ENCODE measurements at places on chromosomes 7 and 10.

- no peak for DNase-seq
These were observed 8.2 kb upstream of the RBP3 start for GRCh38 chr10:47339759-47340607.

DNA sequence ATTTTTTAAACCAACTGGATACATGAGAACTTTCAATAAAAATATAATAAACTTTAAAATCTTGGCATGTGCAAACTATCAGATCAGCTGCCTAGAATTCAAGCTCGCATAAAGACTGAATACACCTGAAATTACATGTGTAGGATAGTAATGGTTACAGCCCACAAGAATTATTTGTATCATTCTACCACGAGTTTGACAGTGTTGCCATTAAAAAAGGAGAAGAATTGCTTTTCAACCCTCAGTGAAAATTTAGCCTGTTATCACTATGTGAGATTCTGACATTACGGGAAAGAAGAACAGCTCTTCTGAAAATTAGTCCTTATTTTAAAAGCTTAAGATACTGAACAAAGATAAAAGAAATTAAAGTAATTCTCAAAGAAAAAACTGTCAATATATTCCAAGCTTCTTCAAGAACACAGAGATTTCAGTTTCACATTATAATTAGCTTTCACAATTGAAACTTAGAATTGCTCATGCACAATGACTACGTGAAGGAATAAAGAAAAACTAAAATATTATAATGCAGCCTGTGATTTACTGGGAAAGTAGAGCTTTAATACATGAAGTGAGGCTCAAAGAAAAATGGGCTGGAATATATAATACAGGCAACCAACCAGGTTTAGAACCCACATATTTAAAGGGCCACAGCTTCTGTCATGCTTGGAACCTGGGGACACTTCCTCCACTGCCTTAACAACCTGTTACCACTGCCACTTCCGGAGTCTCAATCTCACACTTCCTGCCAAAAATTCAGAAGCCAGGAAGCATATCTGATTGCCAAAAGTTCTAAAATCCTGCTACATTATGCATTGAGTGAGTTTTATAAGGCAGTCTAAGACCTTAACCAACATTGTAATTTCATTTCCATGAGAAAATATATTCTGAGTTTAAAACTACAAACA, 23.2 kb downstream of the TPK1 start:
- DNase-seq, result no peak

DNA sequence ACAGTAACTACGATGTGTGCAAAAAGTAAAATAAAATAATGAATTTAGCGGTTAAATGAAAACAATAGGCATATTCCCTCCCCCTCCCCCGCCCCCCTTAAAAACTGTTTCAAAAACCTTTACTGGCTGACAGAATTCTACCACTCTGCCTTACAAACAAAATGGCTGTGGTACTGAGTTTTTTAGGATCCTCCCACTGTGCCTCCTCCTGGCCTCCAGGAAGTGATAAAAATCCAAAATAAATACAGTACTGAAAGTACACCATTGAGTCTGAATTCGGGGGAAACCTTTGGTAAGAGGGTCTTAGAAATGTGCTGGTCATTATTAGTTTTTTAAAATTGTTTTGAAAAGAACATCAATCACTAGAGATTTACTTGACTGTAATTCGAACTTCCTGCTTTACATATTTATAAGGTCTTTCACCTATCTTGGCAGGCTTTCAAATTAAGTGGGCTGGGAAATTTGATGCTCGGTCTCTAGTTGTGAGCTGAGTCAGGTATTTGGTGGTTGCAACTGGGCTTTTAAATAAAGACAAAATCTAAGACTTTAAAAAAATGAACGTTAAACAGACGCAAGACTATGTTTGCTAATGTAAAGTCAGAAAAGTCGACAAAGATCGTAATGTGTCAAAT, 32.5 kb upstream of the EPC1 start:
- no peak for DNase-seq

DNA sequence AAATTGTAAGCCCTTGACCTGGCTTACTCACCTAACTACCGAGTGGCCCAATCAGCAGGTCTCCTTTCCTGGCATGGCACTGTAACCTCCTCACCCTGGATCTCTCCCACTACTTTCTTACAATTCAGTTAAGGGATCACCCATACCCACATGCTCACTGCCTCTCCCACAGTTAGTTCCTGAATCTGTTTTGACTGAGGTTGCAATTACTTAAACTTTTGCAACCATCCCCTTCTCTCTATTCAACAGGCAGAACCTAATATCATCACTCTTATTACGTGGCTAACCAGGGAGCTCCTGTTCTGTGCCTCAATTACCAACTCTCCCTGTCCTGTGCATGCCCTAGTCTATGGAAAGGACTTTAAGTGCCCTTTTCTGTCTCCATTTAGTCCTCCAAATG, 84.2 kb upstream of the IKZF1 start:
- DNase-seq, result no peak

DNA sequence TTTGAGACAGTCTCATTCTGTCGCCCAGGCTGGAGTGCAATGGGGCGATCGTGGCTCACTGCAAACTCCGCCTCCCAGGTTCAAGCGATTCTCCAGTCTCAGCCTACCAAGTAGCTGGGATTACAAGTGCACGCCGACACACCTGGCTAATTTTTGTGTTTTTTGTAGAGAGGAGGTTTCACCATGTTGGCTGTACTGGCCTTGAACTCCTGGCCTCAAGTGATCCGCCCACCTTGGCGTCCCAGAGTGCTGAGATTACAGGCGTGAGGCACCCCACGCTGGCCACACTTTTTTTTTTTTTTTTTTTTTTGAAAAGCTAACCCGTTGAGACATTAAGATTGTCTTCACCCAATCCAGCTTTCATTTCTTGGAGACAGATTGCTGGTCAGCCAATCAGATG, 2.1 kb downstream of the ZNF273 start:
- DNase-seq, result no peak

- no peak for DNase-seq
These were observed 53.7 kb downstream of the C1GALT1 start for GRCh38 chr7:7236041-7236440.

GRCh38 chr10:130013335-130014262, 49.5 kb upstream of the EBF3 start:
- peak; percentile 11 for DNase-seq

DNA sequence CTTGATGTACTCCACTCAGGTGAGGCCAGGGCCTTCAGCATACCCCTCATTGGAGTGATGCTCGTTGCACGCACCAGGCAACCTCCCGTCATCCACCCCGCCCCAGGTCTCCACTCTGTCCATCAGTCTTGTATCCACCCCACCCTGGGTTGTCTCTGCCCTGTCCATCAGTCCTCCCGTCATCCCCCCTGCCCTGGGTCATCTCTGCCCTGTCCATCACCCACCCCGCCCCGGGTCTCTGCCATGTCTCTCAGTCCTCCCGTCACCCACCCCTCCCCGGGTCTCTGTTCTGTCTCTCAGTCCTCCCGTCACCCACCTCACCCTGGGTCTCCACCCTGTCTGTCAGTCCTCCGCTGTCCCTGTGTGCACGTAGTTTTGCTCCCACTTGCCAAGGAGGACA, 59.9 kb downstream of the WDR37 start:
- DNase-seq, result peak; percentile 55

GRCh38 chr10:52400562-52400961, 86.5 kb downstream of the DKK1 start:
- DNase-seq, result no peak

- DNase-seq, result no peak
These were observed 73.1 kb upstream of the UCN3 start for GRCh38 chr10:5291501-5292195.

DNA sequence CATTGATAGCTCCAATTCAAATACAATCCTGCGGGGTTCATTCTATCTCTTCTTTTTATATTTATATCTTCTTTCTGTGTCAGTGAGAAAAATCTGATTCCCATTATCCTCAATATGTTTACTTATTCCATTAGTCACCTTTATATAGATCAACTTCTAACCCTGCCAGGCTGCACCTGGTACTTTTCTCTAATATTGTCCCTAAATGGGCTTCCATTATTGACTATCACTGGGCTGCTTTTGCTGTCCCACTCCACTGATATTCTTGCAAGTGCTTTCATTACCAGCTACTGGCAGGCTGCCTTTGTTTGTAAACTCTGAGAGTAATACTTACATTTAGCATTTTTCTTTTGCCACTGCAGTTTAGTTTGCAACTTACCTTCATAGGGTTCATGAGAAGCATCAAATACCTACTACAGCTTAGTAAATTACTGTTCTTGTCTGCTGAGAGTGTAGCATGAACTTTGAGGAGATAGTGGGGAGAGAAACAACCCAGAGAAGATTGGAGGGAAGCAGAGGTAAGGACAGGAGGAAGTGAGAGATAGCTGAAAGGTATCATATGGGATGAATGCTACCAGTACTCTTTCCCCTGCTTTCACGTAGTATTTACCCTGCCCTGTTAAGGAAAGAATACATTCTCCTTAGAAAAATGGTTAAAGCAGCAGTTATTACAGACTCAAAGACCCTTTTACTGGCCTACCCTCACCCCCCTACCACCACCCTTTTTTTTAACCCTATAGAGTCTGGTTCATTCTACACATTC, 119.1 kb downstream of the PHTF2 start:
- DNase-seq, result no peak

GRCh38 chr7:815284-816216, 16.7 kb upstream of the SUN1 start:
- no peak for DNase-seq

DNA sequence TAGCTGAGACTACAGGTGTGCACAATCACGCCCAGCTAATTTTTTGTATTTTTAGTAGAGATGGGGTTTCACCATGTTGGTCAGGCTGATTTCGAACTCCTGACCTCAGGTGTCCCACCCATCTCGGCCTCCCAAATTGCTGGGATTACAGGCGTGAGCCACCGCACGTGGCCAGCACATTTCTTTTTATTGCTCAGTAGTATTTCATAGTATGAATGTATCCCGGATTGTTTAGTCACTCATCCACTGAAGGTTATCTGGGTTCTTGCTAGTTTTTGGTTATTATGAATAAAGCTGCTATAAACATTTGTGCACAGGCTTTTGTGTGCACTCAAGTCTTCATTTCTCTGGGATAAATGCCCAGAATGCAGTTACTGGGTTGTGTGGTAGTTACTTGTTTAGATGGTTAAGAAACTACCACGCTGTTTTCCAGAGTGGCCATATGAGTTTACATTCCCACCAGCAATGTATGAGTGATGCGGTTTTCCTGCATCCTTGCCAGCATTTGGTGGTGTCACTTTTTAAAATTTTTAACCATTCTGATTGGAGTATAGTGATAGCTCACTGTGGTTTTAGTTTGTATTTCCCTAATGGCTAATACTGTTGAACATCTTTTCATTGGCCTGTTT, 275.8 kb upstream of the LYZL1 start:
- DNase-seq, result no peak

DNA sequence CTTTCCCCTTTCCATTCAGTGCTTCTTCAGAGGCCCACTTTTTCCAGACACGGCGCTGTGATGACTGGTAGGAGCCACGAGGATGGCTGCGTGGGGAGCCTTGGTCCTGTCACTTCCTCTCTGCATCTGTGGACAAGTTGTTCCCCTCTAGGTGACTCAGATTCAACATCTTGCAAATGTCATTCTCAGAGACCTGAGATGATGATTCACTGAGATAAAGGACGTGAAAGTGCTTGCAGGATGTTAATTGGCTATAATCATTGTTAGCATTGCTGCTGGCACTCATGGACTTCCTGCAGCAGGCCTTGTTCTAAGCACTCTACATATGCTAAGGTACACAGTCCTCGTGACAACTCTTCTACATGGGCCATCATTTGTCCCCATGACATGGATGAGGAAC, 489.8 kb upstream of the ZMIZ1 start:
- DNase-seq, result no peak

DNA sequence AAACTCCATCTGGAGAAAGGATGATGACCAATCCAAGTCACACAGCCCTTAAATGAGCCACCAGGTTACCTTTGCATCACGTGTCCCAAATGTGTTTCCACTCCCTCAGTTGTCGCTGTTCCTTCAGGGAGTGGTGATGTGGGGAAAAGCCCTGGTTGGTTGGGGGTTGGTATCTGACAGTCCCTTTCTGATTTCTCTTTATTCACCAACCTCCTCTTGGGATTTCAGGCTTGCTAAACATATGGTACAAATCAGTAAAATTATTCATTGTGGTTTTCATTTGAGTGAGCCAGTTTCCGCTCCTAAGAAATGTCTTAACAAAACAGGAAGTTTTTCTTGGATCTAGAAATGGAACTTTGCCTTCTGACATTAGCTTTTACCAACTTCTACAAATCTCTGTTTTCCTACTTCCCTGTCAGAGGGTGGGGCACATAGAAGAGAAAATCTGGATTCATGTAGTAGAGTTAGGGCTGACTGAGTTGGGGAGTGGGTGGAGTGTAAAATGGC, 40.0 kb upstream of the KMT2E start:
- DNase-seq, result no peak

DNA sequence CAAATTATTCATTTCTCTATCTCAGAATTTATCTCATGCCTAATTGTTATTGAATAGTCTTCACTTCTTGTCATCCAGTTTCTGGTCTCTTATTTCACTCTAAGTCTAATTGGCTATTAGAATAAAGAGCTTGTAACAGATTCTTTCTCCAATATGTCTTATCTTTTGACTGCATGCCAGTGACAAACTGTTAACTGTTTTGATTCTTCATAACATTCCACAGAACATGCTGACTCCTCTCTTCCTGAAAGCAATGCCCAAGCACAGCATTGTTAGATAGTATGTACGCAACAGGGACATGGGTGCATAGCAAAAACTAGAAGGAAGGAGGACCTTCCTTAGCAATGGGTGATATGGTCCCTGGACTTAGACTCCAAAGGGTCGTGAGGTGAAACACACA, 65.4 kb downstream of the TRUB1 start:
- DNase-seq, result no peak

DNA sequence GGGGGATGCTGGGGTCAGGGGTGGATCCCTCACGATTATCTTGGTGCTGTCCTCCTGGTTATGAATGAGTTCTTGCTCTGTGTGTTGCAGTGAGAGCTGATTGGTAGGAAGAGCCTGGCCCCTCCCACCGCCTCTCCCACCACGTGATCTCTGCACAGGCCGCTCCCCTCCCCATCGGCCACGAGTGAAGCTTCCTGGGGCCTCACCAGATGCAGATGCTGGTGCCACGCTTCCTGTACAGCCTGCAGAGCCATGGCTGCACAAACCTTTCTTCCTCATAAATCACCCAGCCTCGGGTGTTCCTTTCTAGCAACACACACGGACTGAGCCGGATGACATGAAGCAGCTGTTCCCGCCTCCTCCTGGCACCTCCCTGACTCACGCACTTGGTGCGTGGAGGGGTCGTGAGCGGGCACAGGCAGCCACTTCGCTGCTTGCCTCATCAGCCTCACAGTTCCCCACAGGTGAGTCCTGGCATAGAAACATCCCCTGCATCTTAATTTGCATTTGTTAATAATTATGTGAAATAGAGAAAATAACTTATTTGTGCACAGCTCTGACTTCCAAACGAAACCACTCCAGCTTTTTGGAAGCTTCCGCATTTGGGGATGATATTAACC, 210.8 kb downstream of the ADARB2 start:
- no peak for DNase-seq

DNA sequence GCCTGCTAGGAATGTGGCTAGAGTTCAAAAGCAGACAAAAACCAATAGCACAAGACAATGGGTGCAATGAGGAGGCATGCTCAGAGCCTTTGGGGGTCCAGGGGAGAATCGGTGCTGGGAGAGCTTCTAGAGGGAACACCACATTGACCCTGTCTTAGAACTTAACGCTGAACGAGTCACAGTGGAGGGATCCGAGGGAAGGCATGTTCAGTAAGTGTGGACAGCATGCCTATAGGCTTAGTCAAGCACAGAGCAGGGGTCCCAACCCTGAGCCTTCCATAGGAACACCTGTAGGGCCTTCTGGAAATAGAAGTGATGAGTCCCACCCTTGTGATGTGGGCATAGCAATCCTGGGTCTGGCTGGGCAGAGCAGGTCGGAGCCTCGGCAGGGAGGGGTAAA, 148.7 kb downstream of the PKD1L1 start:
- DNase-seq, result no peak
